ENCODE measurements at places on chromosomes 1 and 21. TPM values are rescaled to one million over a fixed set of nuclear protein-coding genes. Genes with fewer than 3 reads are reported as not detected.
A peak's percentile ranks its signal among the peaks of the same experiment; 100 is the strongest.

DNA sequence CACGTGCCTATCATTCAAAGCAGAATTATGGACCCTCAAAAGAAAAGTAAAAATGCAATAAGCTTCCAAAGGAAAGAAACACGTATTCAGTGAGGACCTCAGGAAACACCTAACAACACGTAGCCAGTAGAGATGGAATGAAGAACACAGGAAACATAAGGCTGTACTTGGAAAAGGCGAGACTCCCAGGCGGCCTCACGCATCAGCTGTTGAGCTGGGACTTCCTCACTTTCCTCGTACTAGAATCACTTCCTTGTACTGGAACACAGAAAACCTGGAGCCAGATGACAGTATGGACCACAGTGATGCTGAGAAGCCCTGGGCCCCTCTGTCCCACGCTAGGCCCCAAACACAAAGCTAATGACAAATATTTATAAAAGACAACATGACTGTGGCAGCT, 94.4 kb upstream of the BACE2 start:
- no peak for DNase-seq

GRCh38 chr1:197485790-197486189, 217.7 kb downstream of the CRB1 start:
- DNase-seq: no peak

GRCh38 chr1:20875198-20875973, 88.3 kb upstream of the HP1BP3 start:
- no peak for DNase-seq

DNA sequence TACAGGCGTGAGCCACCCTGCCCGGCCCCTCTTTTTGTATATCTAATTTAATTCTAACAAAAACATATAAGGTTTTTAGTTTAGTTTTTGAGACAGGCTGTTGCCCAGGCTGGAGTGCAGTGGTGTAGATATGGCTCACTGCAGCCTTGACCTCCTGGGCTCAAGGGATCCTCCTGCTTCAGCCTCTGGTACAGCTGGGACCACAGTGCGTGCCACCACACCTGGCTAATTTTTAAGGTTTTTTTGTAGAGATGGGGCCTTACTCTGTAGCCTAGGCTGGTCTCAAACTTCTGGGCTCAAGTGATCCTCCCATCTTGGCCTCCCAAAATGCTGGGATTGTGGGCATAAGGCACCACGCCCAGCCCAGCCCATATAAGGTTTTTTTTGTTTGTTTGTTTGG, 18.8 kb downstream of the ENSA start:
- DNase-seq: no peak

DNA sequence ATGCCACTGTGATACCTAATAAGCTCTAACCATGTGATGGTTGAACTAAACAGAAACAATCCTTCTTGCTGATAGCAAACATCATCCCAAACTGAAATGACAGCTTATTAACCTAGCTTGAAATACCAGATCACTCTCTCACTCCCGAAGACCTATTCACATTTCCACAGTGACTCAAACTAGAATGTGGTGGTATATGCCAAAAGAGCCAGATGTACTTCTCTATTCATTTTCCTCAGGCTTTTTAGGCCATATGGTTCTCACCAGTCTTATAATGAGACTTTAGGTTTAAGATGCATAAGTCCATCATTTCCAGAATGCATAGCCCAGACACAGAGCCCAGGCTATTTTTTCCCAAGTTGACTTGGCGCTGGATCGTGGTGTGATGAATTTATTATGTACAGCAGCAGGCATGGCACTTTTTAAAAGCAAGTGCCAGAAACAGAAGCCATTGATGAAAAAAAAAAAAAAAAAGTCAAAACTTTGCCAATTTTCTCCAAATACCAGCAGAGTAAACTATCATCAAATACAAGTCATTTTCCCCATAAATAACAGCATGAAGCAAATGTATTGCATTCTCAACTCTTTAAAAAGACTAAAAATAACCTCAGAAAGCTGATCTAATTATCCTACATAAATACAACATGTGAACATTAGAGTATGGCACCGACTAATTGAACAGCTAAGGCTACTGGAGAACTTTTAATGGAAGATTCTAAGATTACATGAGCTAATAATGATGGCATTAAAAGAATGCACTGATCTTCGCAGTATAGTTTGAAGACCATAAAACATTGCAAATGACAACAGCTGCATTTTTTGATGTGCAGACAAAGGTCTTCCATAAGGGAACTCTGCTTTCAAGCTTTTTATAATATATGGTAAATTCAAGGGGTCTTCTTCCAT, 365.4 kb downstream of the LRRIQ3 start:
- DNase-seq: no peak

- peak; percentile 67 for DNase-seq
These were observed 1.1 kb upstream of the RCAN3 start for GRCh38 chr1:24501371-24502064.

DNA sequence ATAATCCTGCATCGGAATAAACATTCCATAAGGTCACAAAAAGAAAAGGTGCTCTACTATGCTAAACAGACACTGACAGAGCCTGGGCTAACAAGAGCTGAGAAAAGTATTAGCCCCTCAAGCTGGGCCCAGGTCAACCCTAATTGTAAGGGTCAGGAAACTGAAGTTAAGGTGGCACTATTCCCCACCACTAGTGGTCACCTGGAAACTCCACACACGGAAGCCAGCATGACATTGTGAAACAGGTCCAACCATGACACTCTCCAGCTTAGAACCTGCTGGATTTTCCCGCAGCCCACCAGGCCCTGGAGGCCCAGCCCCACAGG, 1.2 kb downstream of the PTTG1IP start:
- DNase-seq: no peak

DNA sequence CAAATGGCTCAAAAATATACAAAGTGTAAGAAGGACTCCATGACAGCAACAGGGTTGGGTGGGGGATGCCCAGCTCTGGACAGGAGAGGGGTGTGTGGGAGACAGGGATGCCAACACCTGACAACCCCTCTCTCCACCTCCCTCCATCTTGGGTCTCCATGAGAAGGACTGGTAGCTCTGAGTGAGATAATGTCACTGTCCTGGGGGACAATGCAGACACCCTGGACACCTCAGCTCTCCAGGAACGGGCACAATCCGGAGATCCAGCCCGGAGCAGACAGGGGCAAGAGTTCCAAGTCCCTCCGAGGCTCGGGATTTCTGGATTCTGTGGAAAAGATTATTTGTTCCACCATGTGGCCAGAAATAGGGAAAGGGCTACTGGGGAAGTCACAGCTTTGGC, 122.5 kb downstream of the GLIS1 start:
- no peak for DNase-seq

GRCh38 chr1:244030481-244031040, 20.5 kb upstream of the ZBTB18 start:
- no peak for DNase-seq

DNA sequence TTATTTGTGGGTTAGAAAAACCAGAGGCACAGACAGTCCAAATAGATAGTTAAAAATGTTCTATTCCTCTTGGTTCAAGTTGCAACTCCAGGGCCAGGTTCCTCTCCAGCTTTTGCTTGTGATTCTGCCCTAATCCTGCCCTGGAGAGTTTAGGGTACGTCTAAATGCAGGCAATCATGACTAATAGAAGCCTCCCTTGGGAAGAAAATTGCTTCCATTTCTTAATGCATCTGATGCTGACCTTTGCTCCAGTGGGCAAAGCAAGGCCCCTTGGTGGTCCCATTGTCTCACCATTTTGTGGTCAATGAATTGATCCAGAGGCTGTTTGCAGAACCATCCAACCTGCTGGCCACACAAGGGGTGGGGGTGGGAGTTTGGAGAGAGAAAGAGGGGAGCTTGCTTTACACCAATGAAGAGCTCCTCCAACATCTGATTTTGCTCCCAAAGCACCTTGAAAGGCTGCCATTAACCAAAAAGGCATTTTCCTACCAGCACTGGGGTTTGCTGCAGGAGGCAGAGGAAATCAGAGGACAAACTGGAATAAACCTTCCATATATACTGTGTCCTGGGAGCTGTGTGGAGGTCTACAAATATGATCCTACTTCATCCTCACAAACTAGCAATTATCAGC, 31.3 kb downstream of the C8B start:
- no peak for DNase-seq

- DNase-seq: no peak
These were observed 13.7 kb downstream of the PYHIN1 start for GRCh38 chr1:158945061-158945460.

GRCh38 chr21:17725339-17725738, 93.8 kb downstream of the C21orf91 start:
- DNase-seq: no peak

DNA sequence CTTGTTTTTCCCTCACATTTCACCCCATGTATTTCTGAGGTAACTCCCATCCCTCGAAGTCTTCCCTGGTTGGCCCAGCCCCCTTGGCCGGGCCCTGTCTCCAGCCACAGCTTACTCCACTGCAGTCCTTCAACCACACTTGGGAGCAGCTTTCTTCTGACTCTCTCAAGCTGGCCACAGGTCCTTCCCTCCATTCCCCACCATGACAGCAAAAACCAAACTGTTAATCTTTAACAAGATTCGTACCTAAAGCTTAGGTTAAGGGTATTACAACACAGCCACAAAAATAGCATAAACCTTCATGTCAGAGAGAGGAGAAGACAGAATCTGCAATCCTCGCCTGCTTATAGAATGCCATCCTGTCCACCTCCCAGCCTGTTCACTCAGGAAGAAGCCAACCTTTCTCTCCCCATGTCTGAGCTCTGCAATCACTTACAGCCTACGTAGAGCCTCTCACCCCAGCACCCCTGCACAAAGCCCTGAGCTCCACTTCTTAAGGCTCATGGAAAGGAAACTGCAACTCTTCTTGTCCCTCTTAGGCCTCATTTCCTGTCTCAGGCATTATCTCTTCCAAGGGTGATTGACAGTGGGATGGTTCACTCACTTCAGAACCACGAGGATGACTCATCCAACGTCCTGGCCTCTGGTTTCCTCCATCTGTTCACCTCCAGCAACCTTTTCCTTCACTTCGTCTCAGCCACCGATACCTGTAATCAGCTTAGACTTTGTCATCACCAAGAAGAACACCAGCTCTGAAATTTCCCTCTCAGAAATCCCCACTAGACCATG, 72.8 kb downstream of the CD2 start:
- peak; percentile 54 for DNase-seq

- DNase-seq: no peak
These were observed 173.6 kb downstream of the TGFBR3 start for GRCh38 chr1:91712393-91712792.

GRCh38 chr1:224563666-224564065, 52.5 kb upstream of the CNIH3 start:
- DNase-seq: no peak

DNA sequence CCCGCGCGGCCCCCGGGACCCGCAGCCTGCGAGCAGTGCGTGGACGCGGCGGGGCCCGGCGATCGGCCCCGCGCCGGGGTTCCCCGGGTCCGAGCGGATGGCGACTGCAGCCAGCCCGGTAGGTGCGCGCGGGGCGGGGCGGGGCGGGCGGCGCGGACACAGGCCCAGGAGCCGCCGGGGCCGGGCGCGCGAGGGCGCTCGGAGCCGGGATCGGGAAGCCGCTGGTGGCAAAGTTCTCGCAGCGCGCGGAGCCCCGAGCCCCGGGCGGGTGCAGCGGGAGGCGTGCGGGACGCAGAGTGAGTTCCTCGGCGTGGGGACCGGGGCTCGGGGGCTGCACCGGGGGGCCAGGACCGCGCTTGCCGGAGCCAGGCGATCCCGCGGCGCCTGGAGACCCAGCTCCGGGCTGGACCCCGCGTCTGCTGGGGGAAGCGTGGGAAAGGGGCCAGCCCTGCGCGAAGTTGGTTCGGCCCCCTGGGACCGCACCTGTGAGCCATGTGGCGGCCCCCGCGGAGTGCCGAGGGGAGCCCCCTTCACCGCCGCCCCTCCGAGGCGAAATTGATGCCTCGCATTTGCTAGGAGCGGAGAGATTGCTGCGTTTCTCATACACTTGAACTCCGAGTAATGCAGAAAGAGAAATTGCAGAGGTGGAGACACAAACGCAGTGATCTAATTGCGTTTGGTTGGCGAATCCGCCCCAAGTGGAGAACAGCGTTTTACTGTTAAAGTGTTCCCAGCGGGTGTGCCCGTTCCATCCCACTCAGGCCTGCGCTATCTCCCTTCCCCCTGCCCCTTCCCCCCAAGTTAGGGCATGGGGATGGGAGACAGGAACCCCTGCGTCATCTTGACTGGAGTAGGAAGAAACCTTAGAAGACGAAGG, 228.9 kb upstream of the TMEM51 start:
- DNase-seq: no peak

- DNase-seq: no peak
These were observed 27.5 kb upstream of the COL9A2 start for GRCh38 chr1:40344597-40344996.

GRCh38 chr1:84763912-84764680, 73.8 kb upstream of the SSX2IP start:
- DNase-seq: no peak

GRCh38 chr1:165075725-165076370, 280.7 kb downstream of the LMX1A start:
- DNase-seq: no peak

GRCh38 chr1:26070963-26071342, 3.5 kb upstream of the TRIM63 start:
- DNase-seq: no peak

GRCh38 chr1:147897029-147897752, 5.4 kb upstream of the GJA8 start:
- DNase-seq: no peak

- no peak for DNase-seq
These were observed 28.5 kb downstream of the KNCN start for GRCh38 chr1:46522969-46523320.

- DNase-seq: no peak
These were observed 6.3 kb upstream of the ADAMTS5 start for GRCh38 chr21:26973226-26973625.

Gene FUCA1
- 5.3 TPM for total RNA-seq

Gene RNF223
- total RNA-seq: not detected

Gene KCNK1
- not detected for total RNA-seq

Gene TGFB2
- total RNA-seq: not detected

Gene MAD2L2
- 29.4 TPM for total RNA-seq

Gene IPP
- 4.9 TPM for total RNA-seq

Measured in CD8-positive, alpha-beta T cell (primary cell).